ENCODE measurements at places on chromosomes 2 and 18. TPM values are rescaled to one million over a fixed set of nuclear protein-coding genes. Genes with fewer than 3 reads are reported as not detected.

DNA sequence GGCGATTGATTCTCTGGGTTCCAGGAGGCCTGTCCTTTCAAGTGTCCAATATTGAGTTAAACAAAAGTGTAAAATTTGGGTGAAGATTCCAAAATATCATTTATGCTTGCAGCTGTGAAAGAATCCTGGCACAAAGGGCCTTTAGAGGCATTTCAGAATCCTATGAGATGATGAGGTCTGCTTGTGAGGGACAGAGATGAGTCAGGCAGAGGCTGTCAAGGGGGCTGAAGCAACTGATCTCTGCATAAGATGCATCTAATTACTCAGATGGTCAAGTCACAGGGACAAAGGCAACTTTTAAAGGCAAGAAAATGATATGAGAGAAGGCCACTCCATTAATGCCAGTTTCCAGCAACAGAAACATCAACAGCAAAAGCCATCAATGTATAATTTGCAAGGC is 78.8 kb downstream of the FHOD3 start:
- no peaks in the 10 kb centered on the region for H3K27me3 ChIP-seq
- no peak overlapping the region for H3K27ac ChIP-seq
- no peaks in the 10 kb centered on the region for H3K36me3 ChIP-seq
- H3K4me3 ChIP-seq = no peak overlapping the region
- no peaks in the 10 kb centered on the region for H3K4me1 ChIP-seq

GRCh38 chr18:9792565-9793245 is 84.6 kb downstream of the RAB31 start:
- no peaks in the 10 kb centered on the region for H3K27me3 ChIP-seq
- H3K27ac ChIP-seq = no peak overlapping the region
- no peaks in the 10 kb centered on the region for H3K4me1 ChIP-seq
- H3K36me3 ChIP-seq = no peaks in the 10 kb centered on the region

GRCh38 chr18:49412679-49413078 is 47.8 kb downstream of the DYM start:
- no peak for DNase-seq
- no peaks in the 10 kb centered on the region for H3K4me1 ChIP-seq
- H3K27me3 ChIP-seq = no peaks in the 10 kb centered on the region
- H3K4me3 ChIP-seq = no peak overlapping the region

GRCh38 chr2:99507937-99508818 is 18.4 kb upstream of the REV1 start:
- H3K4me1 ChIP-seq = no peaks in the 10 kb centered on the region
- H3K4me3 ChIP-seq = no peak overlapping the region
- no peak for DNase-seq
- no peaks in the 10 kb centered on the region for H3K27me3 ChIP-seq
- H3K36me3 ChIP-seq = no peaks in the 10 kb centered on the region
- H3K27ac ChIP-seq = no peak overlapping the region

DNA sequence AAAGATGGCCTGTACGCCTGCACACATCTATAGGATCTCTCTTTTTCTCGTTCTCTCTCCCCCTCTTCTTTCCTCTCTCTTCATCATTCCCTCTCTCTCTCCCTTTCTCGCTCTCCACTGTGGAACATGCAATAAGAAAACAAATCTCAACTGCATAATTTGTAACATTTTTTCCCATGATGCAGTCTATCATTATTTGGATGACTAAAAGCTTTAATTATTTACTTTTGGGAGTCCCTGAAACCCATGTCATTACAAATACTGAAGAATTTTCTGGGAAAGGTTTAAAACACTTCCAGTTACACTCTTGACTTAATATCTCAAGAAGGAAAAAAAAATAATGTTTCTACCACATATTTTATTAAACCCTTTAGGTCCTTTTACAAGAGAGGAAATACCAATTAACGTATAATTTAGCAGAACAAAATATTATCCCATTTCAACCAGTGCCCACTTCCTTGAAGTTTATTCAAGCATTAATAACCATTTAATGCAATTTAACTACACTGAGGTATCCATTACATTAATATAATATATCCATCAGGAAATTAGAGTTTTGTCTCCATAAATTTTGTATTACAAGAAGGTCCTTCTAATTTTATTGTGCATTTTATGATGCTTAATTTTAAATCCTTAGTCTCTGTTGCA is 1615.2 kb upstream of the ACVR2A start:
- H3K4me1 ChIP-seq = no peaks in the 10 kb centered on the region
- no peak overlapping the region for H3K27ac ChIP-seq
- H3K27me3 ChIP-seq = no peaks in the 10 kb centered on the region
- H3K4me3 ChIP-seq = no peak overlapping the region
- H3K36me3 ChIP-seq = no peaks in the 10 kb centered on the region

GRCh38 chr2:160941290-160941846 is 218.9 kb upstream of the TANK start:
- DNase-seq = no peak
- H3K27ac ChIP-seq = no peak overlapping the region
- H3K4me3 ChIP-seq = no peak overlapping the region
- no peaks in the 10 kb centered on the region for H3K27me3 ChIP-seq
- no peaks in the 10 kb centered on the region for H3K36me3 ChIP-seq

DNA sequence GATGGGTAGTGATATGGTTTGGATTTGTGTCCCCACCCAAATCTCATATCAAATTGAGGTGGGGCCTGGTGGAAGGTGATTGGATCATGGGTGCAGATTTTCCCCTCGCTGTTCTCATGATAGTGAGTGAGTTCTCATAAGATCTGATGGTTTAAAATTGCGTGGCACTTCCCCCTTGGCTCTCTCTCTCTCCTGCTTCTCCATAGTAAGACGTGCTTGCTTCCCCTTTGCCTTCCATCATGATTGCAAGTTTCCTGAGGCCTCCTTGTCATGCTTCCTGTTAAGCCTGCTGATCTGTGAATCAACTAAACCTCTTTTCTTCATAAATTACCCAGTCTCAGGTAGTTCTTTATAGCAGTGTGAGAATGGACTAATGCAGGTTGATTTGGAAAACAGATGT is 223.2 kb upstream of the APCDD1 start:
- H3K36me3 ChIP-seq = no peaks in the 10 kb centered on the region
- no peak overlapping the region for H3K27ac ChIP-seq
- DNase-seq = no peak

- no peak overlapping the region for H3K27ac ChIP-seq
- no peaks in the 10 kb centered on the region for H3K4me1 ChIP-seq
- no peaks in the 10 kb centered on the region for H3K27me3 ChIP-seq
- no peaks in the 10 kb centered on the region for H3K36me3 ChIP-seq
- DNase-seq = no peak
- no peak overlapping the region for H3K4me3 ChIP-seq
Measured at GRCh38 chr2:39144416-39144815, 23.6 kb upstream of the SOS1 start.

DNA sequence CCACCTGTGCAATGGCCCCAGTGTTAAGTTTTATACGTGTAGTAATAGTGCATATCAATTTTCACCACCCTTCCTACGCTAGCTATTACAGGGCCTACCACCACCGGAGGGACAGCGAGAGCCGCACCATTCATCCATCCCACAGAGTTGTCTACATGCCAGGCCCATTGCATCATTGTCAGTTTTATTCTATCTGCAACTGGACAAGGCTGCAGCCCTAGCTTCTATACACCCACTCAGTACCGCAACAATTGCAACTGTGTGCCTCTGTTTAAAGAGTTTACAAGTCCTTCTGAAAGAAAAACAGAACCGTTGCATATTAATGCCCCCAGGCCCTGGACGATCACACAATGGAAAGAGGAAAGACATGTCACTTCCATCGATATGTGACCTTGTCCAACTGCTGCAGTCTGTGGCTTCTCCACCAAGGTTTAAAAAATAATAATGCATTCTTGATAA is 58.6 kb downstream of the ZEB2 start:
- no peak overlapping the region for H3K4me3 ChIP-seq
- H3K27me3 ChIP-seq = no peaks in the 10 kb centered on the region
- no peaks in the 10 kb centered on the region for H3K4me1 ChIP-seq
- no peak for DNase-seq

DNA sequence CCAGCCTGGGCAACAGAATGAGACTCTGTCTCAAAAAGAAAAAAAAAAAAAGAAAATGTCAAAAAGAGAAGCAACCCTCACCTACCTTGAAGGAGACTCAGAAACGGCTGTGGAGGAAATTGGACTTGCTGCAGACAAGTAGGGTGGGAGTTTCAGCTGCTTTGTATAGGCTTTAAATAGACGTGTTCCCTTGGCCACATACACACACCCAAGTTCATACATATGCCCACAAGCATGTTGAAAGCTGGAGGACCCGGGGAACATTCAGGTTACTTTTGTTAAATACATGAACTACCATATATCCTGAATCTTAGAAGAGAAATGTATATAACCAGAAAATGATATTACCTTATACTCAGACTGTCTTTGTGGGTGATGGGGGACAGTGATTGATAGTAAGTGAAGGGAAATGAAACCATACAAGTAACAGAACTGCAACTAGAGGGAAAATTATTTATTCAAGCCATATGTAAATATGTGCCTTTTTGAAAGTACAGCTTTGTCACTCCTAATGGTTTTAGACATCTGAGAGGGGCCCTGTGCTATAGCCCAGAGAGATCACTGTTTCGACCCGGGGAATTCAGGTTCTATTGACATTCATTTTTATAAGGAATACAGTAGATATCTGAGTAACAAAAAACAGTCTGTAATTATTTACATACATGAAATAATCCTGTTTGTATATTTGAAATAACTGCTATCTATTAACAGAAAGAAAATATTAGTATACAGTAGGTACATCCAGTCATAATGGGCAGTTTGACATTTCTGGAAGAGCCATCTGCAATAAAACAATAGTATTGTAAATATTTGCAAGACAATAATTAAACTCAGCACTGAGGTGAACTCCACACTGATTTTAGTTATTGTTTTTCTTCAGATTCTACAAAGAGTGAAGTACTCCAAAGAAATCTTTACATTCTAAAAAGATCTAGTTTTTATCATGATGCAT is 48.0 kb upstream of the TGIF1 start:
- H3K4me3 ChIP-seq = no peak overlapping the region
- no peak for DNase-seq
- H3K27me3 ChIP-seq = no peaks in the 10 kb centered on the region
- no peaks in the 10 kb centered on the region for H3K36me3 ChIP-seq

DNA sequence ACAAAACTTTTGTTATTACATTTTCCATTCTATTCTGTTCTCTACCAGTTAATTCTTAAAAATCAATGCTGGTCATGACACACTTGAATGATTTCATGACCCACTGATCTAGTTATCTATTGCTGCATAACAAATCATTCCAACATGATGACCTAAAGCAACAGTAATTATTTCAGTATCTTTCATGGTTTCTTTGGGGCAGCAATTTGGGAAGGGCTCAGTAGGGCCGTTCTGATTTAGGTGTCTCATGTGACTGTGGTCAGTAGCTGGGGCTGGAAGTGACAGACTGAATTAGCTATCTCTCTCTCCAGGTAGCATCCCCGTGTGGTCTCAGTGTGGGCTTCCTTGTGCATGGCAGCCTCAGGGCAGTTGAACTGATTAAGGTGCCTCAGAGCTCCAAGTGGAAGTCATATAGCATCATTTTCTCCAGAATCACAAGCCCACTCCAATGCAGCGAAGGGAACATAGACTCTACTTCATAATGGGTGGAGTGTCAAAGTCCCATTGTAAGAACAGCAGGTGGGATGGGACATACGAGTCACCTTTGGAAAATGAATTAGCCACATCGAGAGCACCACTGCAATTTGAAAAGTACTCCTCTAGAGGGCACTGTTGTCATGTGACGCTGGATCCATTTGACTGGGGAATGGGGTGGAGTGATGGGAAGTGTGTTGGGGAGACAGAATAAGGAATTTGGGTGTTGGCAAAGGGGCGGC is 39.1 kb upstream of the FAM136A start:
- DNase-seq = no peak
- no peak overlapping the region for H3K4me3 ChIP-seq
- H3K4me1 ChIP-seq = no peaks in the 10 kb centered on the region
- no peaks in the 10 kb centered on the region for H3K27me3 ChIP-seq
- no peak overlapping the region for H3K27ac ChIP-seq
- no peaks in the 10 kb centered on the region for H3K36me3 ChIP-seq

- no peak overlapping the region for H3K4me3 ChIP-seq
- no peak overlapping the region for H3K27ac ChIP-seq
- no peak for DNase-seq
- H3K36me3 ChIP-seq = no peaks in the 10 kb centered on the region
- no peaks in the 10 kb centered on the region for H3K27me3 ChIP-seq
- H3K4me1 ChIP-seq = no peaks in the 10 kb centered on the region
Measured at GRCh38 chr2:119464981-119465380, 33.3 kb downstream of the TMEM37 start.

DNA sequence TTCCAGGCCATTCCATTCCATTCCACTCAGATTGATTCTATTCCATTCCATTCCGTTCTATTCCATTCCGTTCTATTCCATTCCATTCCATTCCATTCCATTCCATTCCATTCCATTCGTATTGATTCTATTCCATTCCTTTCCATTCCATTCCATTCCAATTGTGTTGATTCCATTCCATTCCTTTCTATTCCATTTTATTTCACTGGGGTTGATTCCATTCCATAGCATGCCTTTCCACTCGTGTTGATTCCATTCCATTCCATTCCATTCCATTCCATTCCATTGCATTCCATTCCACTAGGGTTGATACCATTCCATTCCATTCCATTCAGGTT is 1142.3 kb downstream of the RPIA start:
- no peaks in the 10 kb centered on the region for H3K4me1 ChIP-seq
- no peaks in the 10 kb centered on the region for H3K27me3 ChIP-seq
- H3K27ac ChIP-seq = no peak overlapping the region
- H3K36me3 ChIP-seq = no peaks in the 10 kb centered on the region

GRCh38 chr2:131142849-131143248 is 37.7 kb downstream of the PLEKHB2 start:
- DNase-seq = no peak
- no peak overlapping the region for H3K4me3 ChIP-seq
- no peak overlapping the region for H3K27ac ChIP-seq
- no peaks in the 10 kb centered on the region for H3K4me1 ChIP-seq

DNA sequence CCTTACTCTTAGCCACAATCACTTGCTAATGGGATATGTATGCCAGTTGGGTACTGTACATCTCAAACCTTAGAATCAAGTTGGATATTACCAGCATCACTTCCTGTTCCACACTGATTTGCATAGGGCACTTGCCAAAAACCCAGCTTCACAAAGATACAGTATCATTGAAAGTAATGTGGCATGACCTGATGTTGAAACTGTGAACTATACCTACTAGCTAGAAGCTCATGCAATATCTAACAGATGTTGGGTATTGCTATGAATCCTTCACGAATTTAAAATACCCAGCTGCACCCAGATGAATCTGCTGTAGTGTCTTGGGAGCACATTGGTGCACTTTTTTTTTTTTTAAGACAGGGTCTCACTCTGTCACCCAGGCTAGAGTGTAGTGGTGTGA is 6.5 kb upstream of the STAMBP start:
- no peaks in the 10 kb centered on the region for H3K36me3 ChIP-seq
- DNase-seq = no peak
- no peak overlapping the region for H3K27ac ChIP-seq
- H3K27me3 ChIP-seq = no peaks in the 10 kb centered on the region

PSMD14 gene
- total RNA-seq = 20.2 TPM

PDCL3 gene
- total RNA-seq = 5.4 TPM

L3MBTL4 gene
- total RNA-seq = 10.6 TPM

ADAM23 gene
- total RNA-seq = not detected

TMEM247 gene
- total RNA-seq = not detected

IL36RN gene
- total RNA-seq = not detected

ZSWIM2 gene
- not detected for total RNA-seq

SLC8A1 gene
- 5.6 TPM for total RNA-seq

CRACDL gene
- total RNA-seq = 0.42 TPM

RIT2 gene
- not detected for total RNA-seq

CXCR2 gene
- 2.6 TPM for total RNA-seq

STAT4 gene
- 4.6 TPM for total RNA-seq

CDK15 gene
- not detected for total RNA-seq
